RPMI7951 (cell line): ENCODE measurements at places on chromosomes 16 and 17. TPM values are rescaled to one million over a fixed set of nuclear protein-coding genes. Genes with fewer than 3 reads are reported as not detected.
A peak's percentile ranks its signal among the peaks of the same experiment; 100 is the strongest.

DNA sequence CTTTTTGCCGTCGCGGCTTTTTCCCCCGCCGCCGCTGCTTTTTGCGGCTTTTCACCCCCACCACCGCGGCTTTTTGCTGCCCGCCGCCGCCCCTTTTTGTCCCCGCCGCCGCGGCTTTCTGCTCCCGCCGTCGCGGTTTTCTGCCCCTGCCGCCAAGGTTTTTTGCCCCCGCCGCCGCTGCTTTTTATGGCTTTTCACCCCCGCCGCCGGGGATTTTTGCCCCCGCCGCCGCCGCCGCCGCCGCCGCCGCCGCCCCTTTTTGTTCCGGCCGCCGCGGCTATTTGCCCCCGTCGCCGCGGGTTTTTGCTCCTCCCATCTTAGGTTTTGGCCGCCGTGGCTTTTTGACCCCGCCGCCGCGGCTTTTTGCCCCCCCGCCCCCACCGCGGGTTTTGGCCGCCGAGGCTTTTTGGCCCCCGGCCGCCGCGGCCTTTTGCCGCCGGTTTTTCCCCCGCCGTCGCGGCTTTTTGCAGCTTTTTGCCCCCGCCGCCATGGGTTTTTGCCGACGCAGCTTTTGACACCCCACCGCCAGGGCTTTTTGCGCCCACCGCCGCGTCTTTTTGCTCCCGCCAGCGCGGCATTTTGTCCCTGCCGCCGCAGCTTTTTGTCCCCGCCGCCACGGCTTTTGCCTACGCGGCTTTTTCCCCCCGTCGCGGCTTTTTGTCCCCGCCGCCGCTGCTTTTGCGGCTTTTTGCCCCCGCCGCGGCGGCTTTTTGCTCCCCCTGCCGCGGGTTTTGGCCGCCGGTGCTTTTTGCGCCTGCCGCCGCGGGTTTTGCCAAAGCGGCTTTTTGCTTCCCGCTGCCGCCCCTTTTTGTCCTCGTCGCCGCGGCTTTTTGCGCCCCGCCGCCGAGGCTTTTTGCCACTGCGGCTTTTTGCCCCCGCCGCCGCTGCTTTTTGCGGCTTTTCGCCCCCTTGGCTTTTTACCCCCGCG is 519.4 kb upstream of the WSB1 start:
- DNase-seq = no peak

GRCh38 chr17:3695723-3696411 is at the start of gene P2RX5:
TSS of gene P2RX5 (minus strand) at chr17:3696155. CDS start at chr17:3696005, 150 bp downstream.
- DNase-seq = no peak

GRCh38 chr17:5976251-5976650 is 93.9 kb upstream of the WSCD1 start:
- no peak for DNase-seq

GRCh38 chr17:19670908-19671307 is 22.4 kb downstream of the ALDH3A2 start:
- DNase-seq = no peak

GRCh38 chr16:77985111-77985510 is 37.2 kb upstream of the CLEC3A start:
- DNase-seq = no peak

- DNase-seq = peak; percentile 75
These were observed 73.6 kb downstream of the GPRC5B start for GRCh38 chr16:19810817-19811731.

DNA sequence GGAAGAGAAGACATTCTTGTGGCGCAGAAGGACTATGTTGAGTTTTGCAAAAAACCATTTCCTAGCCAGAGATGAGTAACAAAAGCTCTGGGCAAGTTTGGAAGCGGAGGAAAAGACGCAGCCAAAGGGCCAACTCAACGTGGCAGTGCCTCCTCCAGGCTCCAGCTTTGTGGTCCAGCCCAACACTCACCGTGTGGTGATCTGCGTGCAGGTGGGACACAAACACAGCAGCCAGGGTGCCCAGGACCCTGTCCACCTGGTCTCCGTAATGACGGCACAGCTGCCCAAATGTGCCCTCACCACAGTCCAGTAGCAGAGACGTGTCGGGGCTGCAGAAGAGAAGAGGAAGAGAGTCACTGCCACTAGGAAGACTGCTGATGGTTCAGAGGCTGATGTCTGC is 21.5 kb downstream of the ELAC2 start:
- no peak for DNase-seq

- DNase-seq = peak; percentile 96
These were observed 18.4 kb upstream of the MRPS23 start for GRCh38 chr17:57868007-57868909.

DNA sequence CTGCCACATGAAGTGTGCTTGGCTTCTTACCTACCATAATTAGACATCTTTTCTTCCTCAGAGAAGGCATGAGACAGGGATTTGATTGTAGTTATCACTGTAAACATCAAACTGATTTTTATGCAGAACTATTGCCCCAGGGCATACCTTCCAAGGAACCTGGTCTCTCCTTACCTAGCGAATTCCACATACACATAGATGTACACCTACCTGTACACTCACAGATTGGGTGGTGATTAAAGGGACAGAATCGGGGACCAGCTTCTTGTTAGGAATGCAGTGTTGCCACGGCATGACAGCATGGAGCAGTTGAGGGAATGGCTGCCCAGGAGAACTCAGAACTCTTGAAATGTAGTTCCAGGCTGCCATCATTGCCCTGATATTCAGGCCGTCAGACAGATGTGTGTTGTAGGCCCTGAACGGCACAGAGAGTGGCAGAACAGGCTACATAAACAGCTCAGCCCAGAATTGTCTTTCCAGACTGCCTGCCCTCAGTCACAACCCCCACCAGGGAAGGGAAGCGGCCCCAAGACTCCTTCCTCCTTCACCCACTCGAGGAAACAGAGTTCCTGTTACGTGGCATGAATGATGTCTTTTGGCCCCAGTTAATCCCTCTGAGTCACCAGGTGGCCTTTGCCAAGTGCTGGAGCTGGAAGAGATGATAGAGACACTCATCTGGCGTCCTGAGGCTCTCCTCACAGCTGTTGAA is 17.8 kb upstream of the NAGLU start:
- DNase-seq = peak; percentile 97

- DNase-seq = no peak
These were observed 4.7 kb upstream of the PRR29 start for GRCh38 chr17:63993368-63993985.

GRCh38 chr16:27083861-27084261 is 17.1 kb downstream of the C16orf82 start:
- DNase-seq = no peak

DNA sequence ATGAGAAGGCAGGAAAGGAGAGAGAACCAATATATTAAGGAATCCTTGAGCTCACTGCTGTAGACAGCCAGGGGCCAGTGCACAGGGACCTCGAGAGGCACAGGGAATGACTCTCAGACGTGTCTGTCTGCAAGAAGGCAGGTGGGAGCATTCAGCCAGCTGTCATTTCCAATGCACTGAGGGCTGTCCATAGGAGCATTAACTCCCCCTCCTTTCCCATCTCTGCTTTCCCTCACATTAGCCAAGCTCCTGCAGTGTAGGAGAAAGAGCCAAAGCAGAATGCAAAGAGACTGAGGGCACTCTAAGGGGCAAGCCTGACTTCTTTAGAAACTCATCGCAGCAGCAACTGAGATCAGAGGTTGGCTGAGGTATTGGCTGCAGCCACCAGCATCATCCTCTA is 218.3 kb downstream of the CDH13 start:
- DNase-seq = no peak

DNA sequence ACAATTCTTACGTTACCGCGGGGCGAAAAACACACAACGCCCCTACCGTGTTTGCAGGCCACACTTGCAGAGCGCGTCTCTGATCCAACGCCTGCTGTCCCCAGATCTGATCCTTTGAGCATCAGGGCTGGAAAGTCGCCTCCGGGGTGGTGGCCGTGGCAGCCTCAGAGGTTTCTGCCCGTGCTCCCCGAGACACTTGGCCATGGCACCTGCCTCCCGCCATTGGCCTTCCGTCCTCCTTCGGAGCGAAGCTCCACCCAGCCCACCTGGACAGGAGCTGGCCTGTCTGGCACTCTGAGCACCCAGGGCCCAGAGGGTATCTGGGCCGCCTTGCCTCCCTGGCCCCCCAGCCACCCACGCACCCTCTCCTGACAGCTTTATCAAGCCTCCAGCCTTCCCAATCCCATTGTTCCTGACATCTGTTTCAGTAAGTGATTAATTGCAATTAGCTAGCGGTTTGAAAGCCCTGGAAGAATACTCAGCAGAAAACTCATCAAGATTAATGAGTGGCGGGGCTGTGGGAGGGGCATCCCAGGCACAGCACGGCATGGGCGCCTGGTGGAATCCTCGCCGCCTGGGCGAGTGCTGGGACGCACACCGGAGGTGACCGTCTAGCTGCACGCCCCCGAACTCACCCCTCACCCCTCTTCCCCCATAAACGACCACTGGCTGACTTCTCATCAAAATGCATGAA is 181.5 kb upstream of the GSE1 start:
- no peak for DNase-seq

- DNase-seq = peak; percentile 21
These were observed 7.1 kb downstream of the MRPL28 start for GRCh38 chr16:363110-363765.

- no peak for DNase-seq
These were observed 673.6 kb downstream of the HS3ST4 start for GRCh38 chr16:26365161-26365940.

- no peak for DNase-seq
These were observed 7.1 kb upstream of the NFATC3 start for GRCh38 chr16:68077866-68078700.

- no peak for DNase-seq
These were observed 177.9 kb upstream of the NLRP1 start for GRCh38 chr17:5762191-5762590.

DNA sequence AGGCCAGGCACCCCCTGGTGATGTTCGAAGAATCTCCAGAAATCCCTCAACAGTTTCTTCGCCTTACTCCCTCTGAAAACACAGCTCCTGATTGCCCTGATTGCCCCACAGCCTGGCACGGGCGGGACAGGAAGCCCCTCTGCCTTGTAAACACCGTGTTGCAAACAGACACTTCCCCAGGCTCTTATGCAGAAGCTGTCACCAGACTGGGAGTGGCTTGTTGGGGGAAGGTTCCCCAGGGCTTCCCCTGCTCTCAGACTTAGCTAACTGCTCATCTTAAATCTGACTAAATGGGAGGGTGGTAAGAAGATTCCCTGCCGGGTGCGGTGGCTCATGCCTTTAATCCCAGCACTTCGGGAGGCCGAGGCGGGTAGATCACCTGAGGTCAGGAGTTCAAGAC is 11.2 kb downstream of the PIK3R5 start:
- no peak for DNase-seq

DNA sequence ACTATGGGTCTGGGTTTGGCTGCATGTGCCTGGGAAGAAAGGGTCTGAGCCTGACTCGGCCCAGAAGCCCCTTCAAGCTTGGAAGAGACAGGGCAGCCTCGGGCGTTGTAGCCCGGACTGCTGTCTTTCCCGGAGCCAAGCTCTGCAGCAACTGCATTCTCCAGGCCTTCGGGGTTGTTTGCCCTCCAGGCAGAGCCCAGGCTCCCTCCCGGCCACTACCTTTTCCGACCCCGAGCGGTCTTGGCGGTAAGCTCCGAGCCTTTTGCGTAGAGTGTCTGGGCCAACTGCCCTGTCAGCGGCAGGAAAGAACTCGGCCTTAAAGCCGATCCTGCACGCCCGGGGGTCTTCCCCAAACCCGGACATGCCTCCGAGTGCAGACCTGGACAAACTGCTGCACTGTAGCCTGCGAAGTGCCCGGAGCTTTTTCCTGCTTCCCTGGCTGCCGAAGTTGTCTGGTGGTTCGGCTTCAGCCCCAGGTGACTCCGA is 1.3 kb downstream of the LHX1 start:
- DNase-seq = no peak

Gene PTGES3L
- 2.0 and 2.3 TPM in 2 replicates for total RNA-seq

Gene KRTAP16-1
- total RNA-seq = not detected in 2 replicates

Gene CDC42EP4
- 12.9 and 16.5 TPM in 2 replicates for total RNA-seq

Gene SLFN12
- total RNA-seq = 11.0 and 13.9 TPM in 2 replicates

Gene KRTAP1-5
- not detected in 2 replicates for total RNA-seq

Gene DPEP2NB
- total RNA-seq = not detected in 2 replicates

Gene CD300LB
- total RNA-seq = not detected in 2 replicates
